ENCODE measurements at places on chromosomes 2 and 18.

- DNase-seq: no peak
Measured at GRCh38 chr2:6926071-6926732, 9.0 kb downstream of the RNF144A start.

DNA sequence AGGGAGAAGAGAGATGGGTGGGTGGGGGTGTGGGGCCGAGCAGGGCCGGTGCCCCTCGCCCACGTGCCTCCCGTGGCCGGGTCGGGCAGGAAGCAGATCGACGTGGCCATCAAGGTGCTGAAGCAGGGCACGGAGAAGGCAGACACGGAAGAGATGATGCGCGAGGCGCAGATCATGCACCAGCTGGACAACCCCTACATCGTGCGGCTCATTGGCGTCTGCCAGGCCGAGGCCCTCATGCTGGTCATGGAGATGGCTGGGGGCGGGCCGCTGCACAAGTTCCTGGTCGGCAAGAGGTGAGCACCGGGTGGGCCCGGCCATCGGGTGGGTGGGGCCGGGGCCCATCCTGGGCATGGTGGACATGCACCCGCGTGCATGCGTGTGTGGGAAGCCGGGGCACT is 21.8 kb downstream of the ZAP70 start:
- DNase-seq: no peak

- DNase-seq: no peak
Measured at GRCh38 chr2:224410946-224411561, 9.1 kb upstream of the FAM124B start.

- no peak for DNase-seq
Measured at GRCh38 chr2:236159778-236160170, 8.4 kb downstream of the GBX2 start.

GRCh38 chr18:49652881-49653724 is 91.2 kb downstream of the LIPG start:
- DNase-seq: no peak

GRCh38 chr18:72152935-72153334 is 391.2 kb downstream of the CBLN2 start:
- no peak for DNase-seq

DNA sequence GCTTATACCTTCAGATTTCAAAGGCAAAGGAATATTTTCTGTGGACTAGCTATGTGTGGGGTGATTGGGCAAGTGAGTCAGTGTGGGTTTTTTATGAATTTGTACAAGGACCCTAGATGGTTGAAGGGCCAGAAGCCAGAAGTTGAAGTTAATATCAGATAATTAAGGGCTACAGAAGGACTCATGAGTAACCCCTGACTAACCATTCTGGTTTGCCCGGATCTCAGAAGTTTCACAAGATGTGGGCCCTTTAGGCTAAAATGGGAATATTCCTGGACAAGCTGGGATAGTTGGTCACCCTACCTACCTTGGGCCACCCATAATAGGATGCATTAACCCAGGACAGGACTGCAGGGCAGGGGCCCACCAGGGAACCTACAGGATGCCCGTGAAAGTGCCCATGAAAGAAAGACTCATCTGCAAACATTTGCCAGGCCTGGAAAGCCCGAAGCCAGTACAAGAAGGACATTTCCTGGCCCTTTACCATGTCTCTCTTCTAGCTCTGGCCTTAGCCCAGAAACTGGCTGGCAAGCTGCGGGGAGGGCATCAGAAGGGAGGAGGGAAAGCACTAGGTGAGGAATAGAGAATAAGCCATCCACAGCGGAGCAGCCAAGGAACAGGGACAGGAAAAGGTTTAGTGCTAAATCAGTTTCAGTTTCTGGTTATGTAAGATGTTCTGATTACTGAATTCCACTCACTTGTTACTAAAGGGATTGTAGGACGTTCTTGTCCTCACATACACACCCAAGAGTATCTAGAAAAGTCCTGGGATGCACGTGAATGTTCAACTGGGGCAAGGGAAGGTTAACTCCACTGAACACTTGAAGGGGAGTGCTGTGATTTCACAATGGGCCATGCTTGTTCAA is 33.6 kb downstream of the GCG start:
- DNase-seq: no peak

- no peak for DNase-seq
Measured at GRCh38 chr2:3000968-3001367, 376.6 kb downstream of the EIPR1 start.

- DNase-seq: no peak
Measured at GRCh38 chr18:22344445-22344844, 73.3 kb downstream of the CTAGE1 start.

DNA sequence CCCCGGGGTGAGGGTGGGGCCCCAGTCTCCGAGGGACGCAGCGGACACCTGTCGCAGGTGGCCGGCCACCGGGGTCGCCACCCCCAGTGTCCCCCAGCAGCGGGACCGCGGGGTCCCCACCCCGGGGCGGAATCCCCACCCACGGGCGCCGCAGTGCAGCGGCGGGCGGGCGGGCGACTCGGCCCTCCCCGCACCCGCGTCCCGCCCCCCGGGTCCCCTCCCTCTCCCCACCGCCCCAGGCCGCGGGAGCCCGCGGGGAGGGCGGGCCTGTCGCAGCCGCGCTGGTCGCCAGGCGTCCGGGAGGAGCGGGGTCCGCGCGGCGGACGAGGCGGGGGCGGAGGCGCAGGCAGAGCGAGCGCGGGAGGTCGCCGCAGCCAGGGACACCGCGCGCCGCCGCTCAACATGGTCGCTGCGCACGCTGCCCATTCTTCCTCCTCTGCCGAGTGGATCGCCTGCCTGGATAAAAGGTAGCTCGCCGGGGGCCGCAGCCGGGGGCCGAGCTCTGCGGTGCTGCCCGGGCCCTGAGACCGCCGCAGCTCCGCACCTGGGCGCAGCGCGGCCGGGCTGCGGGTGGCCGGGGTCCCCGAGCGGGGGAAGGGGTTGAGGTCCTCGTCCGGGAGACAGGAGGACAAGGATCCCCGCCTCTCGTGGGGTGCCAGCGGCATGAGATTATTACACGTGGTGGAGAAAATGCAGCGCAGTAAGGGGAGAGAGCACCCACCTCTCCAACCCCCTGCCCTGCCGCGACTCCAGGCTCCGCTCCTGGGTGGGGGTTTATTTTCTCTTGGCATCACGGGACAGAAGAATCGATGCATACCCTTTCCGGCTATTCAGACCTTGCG is at the start of gene RAPGEF4:
Gene RAPGEF4 (plus strand): TSS at position 264 of the 842 bp plus-strand sequence. CDS start 139 bp downstream, at position 403.
- DNase-seq: no peak

DNA sequence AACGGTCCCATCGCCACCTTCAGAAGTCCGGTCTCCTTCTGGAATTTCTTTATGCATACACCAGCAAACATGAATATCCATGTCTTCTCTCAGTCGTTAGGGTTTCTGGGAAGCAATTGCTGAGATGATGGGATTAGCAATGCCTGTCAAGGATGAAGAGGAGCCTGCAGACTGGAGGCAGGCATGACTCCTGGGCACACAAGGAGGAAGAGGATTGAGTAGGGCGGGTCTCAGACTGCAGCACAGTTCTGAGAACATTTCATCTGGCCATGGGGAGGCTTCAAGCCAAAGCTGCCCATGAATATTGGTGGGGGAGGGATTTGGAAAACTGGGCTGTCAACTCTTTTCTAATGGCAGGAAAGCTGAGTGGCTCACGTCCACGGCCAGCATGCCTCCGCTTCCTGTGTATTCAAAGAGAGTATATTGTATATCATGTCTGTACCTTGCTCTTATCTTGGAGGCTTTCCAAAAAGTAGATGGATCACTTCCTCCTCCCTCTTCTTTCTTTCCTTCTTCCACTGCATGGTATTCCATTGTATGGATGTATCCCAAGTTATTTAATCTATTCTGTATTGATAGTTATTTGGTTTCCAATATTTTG is 24.5 kb downstream of the MC2R start:
- no peak for DNase-seq

DNA sequence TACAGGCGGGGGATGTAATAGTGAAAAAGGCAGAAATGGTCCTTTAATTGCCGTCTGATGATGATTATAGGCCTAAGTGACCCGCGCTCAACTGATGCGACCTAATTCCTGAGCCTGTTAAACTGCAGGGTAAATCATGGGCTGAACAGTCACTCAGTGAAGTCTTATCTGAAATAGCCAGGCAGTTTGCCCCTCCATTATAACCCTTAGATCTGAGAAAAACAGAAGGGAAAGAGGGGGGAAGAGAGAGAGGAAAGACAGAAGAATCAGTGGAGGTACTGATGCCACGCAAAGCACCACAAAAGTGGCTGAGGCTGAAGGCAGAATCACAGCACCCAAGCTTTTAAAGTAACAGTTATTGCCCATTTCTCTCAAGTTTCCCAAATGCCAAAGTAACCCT is 73.1 kb upstream of the DNMT3A start:
- DNase-seq: no peak

GRCh38 chr2:98539056-98539735 is 69.1 kb downstream of the COA5 start:
- no peak for DNase-seq

- no peak for DNase-seq
Measured at GRCh38 chr2:15554525-15555218, 6.5 kb downstream of the NBAS start.

DNA sequence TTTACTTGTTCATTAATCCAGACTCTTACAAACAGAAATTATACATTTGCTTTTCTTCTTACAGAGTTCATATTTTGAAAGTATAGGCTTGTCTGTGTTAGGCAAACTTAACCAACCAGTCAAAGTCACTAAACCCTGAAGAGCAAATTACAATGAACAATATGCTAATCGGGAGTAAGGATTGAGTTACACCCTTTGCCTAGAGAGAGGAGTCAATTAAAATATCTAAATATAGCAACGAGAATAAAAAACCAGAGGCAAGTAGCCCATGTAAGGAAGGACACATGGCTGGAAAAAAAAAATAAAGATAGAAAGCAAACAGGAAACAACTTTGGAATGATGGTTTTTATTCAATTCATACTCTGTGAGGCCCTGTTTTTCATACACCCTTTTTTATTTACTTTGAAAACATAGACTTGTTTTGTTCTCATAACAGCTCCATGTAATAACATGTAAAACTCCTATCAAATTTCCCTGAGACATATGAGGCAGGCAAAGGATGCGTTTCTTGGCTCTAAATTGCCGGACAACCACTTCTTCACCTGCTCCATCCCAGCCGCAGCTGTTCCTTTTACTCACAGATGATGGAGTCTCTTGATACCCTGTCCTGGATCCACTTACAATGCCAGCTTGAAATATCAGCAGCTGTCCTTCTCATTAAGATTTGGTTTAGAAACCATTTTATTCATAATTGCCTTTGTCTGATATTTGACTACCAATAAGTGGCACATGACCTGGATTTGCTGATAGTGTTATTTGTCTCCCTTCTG is 767.7 kb upstream of the GCFC2 start:
- no peak for DNase-seq

- no peak for DNase-seq
Measured at GRCh38 chr2:190301032-190301431, 18.6 kb downstream of the HIBCH start.

DNA sequence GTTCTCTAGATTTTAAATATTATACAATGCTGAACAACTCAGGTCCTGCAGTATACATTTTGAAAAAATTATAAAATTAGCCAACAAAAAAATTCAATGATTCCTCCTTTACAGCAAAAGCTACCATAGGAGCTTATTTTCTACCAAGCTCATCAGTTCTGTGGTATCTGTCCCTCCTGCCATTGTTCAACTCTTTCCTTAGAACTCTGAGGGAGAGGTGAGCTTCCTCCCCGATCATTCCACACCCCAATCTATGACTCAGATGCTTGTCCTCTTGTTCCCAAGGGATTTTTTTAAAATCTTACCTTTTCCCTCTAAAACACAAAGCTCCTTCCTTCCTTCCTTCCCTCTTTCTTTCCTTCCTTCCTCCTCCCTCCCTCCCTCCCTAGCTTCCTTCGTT is 13.5 kb downstream of the DPP4 start:
- no peak for DNase-seq

- no peak for DNase-seq
Measured at GRCh38 chr2:96636551-96637171, 1.5 kb downstream of the KANSL3 start.
